ENCODE measurements at places on chromosomes 6 and 20.
A peak's percentile ranks its signal among the peaks of the same experiment; 100 is the strongest.

DNA sequence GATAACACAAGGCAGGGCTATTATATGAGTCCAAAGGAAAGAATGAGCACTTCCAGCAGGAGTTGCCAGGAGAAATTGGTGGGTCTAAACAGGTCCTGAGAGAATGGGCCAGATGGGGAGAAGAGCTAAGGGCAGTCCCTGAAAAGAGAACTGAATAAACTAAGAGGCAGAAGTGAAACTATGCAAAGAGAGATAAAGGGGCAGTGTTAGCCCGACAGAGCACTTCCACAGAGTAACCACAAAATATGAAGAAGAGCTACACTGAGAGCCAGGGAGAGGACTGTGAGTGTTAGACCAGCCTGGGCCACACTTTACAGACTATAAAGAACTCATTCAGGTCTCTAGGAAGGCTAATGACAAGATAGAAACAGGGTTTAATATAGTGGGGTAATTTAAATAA lies 43.8 kb downstream of the RALGAPA2 start:
- DNase-seq: no peak

DNA sequence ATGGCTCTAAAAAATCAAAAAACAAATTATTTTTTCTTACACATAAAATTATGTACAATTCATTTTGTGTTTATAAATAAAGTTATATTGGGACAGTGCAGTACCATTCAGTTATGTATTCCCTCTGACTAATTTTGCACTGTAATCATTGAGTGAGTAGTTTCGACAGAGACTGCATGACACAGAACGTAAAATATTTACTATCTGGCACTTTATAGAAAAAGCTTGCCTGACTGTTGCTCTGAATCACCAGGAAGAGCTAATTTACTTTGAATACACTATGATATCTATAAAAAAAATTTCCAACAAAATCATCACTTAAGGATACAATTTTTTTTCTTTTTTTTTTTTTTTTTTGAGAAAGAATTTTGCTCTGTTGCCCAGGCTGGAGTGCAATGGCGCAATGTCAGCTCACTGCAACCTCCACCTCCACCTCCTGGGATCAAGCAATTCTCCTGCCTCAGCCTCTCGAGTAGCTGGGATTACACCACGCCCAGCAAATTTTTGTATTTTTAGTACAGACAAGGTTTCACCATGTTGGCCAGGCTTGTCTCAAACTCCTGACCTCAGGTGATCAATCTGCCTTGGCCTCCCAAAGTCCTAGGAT lies 11.0 kb upstream of the KHDC1L start:
- peak; percentile 89 for DNase-seq

GRCh38 chr6:152261179-152261578 lies 376.0 kb downstream of the SYNE1 start:
- DNase-seq: no peak

DNA sequence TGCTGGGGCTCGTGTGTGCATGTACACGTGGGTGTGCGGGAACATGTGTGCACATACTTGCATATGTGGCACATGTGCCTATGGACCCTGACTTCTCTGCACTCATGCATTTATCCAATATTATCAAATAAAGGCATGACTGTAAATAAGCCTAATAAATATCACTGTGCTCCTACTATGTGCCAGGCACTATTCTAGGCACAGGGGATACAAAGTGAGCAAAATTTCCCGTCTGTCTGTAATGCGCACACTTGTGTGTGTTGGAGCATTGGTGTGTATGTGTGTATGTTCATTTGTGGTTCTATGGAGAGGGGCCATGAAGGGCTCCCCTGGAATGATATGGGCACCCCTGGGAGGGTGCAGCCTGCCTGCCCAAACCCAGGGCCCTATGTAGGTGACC lies 41.9 kb downstream of the ITPR3 start:
- no peak for DNase-seq

DNA sequence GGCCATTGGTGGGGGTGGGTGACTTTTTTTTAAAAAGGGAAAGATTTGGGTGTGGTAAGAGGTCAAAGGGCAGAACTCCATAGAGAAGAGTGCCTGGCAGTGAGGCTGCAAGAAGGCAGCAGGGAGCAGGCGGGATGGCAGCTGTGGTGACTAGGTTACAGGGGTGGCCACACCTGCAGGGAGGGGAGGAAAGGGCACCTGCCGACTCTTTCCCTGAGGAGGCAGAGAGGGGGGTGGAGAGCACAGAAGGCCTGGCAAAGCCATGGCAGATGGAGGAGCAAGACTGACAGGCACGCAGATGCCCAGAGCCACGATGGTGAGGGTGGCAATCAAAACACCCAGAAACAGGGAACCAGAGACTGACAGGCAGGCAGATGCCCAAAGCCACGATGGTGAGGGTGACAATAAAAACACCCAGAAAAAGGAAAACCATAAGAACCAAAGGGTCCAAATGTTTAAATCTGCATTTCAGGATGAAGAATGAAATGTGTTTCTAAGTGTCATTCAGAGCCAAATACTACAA lies 19.3 kb downstream of the CST7 start:
- no peak for DNase-seq

DNA sequence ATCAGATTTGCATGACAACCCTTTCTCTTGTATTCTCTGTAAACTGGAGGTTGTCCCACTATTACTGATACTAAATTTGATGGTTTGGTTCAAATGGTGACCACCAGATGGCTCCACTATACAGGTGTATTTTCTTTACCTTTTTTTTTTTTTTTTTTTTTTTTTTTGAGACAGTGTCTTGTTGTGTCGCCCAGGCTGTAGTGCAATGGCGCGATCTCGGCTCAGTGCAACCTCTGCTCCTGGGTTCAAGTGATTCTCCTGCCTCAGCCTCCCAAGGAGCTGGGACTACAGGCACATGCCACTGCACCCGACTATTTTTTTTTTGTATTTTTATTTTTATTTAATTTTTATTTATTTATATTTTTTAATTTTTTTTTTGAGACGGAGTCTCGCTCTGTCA lies 6.6 kb upstream of the WTAP start:
- DNase-seq: no peak
